ENCODE measurements at places on chromosomes 3 and 15.

- no peak for DNase-seq
Measured at GRCh38 chr3:13780432-13781176, 99.3 kb downstream of the WNT7A start.

- no peak for DNase-seq
Measured at GRCh38 chr3:152615681-152616080, 219.2 kb upstream of the P2RY1 start.

DNA sequence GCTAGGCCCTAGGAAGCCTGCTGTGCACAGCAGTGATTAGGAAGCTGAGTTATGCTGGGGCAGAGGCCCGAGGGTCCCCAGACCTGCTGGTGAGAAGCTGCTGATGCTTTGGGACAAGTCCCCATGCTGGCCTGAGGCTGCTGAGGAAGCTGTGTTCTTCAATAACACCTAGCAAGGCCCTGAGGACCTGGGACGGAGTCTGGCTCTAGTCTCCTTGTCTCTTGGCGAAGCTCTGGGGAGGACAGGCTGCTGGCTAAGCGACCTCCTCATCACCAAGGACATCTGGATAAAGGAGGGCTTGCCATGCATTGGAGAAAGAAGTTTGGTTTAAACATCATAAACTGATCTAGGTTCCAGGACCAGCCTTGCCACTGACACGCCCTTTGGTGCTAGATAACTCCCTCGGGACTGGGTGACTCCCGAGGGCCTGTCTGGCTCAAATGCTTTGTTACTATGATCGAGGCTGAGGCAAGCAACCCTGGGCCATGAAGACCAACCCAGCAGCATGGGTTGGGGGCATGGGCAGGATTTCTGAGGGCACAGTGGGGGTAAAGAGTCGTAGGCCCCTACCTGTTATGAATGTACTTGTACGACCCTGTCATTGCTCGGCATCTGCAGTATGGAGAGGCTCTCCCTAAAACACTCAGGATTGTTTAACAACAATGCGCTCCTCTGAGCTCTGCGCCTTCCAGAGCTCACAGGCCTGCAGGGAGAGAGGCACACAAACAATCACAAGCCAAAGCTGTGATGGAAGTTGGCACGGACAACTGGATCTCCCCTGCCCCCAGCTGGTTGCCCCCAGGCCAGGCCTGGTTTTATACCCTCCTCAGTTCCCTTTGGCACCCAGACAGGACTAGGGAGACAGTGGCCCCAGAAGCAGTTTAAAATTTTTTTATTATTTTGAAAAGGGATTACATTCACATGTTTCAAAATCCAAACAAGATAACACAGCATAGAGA is 64.4 kb downstream of the LINGO1 start:
- no peak for DNase-seq

GRCh38 chr3:97001611-97002010 is 187.2 kb downstream of the EPHA6 start:
- no peak for DNase-seq

GRCh38 chr15:99076109-99076508 is 28.8 kb upstream of the SYNM start:
- no peak for DNase-seq

DNA sequence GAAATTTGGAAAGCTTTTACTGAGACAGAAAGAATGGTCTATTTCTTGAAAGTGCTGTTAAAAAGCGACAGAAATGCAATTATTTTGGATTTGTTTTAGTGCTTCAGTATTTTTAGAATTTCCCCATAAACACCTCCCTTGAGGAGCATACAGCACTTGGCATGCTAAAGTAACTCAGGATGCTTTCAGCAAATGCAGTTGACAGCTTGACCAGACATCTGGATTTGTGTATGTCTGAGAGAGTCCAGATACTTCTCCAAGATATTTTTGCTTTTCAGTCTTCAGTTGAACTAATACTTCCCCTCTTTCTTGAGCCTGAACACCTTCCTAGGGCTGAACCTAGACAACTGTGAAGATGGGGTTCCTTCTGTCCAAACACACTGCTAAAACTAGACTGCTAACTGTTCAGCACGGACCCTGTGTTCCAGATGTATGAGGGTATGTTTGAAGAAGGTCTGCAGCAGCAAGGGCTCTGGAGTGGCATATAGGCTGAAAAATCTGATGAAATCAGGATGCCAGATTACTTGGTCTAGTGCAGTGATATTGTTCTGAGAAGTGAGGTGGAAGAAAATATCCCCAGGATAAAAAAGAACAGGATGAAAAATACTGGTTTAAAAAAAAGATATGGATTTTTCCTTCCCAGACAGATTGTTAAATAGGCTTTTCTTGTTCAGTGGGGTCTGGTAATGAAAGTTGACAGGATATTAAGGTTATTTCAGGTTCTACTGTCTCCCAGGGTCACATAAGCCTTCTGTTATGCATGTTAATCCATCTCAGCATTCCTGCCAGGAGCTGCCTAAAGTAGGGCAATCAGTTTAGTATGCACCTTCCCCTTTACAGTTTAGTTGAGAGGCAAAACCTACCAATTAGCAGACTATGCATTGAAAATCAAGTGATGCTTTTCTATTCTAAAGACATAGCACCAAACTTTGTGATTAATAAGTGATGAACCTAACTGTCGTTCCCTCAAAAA is 516.9 kb upstream of the TBL1XR1 start:
- no peak for DNase-seq

- DNase-seq, result no peak
Measured at GRCh38 chr3:8441969-8442559, 59.6 kb upstream of the LMCD1 start.

GRCh38 chr3:115217678-115218451 is 70.8 kb upstream of the ZBTB20 start:
- no peak for DNase-seq

DNA sequence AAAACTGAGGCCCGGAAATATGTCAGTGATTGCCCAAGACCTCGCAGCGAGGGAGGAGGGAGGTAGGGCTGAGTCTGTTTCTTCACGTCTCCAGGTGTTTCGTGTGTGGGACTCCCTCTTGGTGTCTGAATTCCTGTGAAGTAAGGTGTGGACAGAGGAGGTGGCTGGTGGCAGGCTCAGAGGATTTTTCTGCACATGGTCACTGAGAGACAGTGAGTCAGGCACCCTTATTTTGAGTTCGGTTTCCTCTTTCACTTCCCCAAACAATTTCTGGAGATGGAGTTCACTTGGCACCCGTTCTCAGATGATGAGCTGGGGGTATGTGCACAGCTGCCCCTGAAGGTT is 46.3 kb upstream of the VPS8 start:
- no peak for DNase-seq

DNA sequence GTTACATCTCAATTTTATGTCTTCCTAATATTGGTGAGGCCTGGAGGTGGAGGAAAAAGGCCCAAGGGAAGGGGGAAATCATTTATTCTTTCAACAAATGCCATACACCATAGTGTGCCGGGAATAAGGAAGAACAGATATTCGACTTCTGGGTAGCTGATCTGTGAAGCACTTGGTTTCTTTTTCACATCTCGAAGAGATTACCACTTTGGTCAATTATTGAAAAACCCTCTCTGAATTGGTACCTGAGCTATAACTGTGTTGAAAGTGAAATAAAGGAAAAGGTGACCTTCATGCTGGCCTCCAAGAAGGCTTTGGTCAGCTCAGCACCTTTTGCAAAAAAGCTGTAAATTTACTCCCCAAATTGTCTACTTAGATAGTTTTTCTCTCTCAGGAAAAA is 14.2 kb upstream of the MB21D2 start:
- no peak for DNase-seq

DNA sequence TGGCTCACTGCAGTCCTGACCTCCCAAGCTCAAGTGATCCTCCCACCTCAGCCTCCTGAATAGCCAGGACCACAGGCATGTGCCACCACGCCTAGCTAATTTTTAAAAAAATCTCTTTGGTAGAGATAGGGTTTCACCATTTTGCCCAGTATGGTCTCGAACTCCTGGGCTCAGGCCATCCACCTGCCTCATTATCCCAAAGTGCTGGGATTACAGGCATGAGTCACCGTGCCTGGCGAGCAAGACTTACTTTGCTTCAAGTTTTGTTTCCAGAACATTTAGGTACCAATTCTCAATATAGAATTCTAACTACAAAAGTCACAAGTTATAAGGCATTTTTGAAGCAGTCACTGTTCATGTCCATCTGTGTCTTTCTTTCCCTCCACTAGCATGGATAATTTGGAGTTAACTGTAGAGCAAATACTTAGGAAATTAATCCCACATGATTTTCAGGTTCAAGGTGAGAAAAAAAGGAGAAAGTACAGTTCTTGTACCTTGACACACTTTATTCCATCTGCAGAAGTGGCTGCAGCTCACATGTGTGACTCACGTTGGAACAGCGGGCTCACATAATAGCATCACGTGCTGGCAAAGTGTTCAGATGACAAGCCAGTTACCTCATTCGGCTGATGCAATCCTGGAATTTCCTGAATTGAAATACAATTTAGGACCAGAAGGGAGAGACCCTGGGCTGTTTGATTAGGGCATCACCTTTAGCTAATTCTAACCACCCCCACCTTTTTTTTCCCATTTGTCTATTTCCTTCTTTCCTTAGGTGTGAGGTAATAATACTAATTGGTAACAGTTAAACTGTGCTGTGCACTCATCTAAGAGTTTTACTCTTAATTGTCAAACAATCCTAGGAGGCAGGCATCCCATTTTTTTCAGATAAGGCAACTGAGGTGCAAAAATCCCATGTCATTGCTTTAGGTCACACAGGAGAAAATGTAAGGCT is 46.9 kb upstream of the NEDD4 start:
- peak; percentile 38 for DNase-seq
